Lower leg skin (tissue), 4 donors: ENCODE measurements at places on chromosomes 4 and X.
A peak's percentile ranks its signal among the peaks of the same experiment; 100 is the strongest.

DNA sequence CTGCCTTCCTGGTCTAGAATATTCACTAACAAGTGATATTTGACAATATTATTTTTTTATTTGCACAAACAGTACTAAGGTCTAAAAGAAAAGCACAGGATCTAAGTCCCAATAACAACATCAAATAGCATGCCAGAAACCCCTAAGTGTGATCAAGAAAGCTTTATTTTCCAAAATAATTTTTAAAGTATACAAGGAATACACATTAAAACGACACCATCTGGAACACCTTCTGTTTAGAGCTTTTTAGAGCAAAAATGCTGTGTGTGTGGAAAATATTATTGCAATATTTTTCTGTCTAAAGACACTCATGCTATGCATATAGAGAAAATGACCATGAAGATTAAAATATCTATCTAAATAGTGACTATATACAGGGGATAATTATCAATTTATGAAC lies 103.1 kb downstream of the ARAP2 start:
- DNase-seq: no peak

DNA sequence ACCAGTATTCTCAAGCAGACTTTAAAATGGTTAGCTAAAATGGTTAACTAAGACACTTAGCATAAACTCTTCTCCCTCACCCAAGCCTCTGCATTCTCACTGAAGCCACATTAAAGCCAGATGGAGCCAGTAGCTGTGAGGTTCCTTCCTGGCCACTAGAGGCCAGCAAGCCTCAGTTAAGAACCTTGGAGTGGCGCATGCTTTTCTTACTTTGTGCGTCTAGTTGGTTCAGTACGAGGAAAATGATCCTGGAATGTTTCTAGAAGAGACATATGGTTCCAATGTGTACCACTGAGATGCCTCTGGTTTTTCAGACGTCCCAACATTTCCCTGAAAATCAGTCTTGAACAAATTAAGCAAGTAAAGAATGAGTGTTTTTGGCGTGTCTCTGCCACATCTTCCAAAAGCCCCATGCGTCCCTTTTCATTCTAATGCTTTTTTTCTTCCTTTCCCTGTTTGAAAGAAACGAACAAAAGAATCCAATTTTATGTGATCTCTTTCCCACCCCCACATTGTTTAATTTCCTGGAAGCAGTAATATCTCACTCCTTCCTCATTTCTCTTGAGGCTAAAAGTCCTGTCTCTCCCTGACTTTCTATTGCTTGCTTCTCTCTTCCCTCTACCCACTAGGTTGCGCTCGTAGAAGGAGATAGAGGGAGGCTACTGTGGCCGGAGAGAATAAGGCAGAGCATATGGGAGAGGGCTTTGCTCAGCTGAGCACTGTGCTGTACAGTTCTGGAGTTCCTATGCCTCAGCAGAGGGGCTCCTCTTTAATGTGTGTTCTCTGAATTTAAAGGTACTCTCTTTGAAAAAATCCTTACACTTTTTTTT lies 82.9 kb upstream of the TAB3 start:
- no peak for DNase-seq

DNA sequence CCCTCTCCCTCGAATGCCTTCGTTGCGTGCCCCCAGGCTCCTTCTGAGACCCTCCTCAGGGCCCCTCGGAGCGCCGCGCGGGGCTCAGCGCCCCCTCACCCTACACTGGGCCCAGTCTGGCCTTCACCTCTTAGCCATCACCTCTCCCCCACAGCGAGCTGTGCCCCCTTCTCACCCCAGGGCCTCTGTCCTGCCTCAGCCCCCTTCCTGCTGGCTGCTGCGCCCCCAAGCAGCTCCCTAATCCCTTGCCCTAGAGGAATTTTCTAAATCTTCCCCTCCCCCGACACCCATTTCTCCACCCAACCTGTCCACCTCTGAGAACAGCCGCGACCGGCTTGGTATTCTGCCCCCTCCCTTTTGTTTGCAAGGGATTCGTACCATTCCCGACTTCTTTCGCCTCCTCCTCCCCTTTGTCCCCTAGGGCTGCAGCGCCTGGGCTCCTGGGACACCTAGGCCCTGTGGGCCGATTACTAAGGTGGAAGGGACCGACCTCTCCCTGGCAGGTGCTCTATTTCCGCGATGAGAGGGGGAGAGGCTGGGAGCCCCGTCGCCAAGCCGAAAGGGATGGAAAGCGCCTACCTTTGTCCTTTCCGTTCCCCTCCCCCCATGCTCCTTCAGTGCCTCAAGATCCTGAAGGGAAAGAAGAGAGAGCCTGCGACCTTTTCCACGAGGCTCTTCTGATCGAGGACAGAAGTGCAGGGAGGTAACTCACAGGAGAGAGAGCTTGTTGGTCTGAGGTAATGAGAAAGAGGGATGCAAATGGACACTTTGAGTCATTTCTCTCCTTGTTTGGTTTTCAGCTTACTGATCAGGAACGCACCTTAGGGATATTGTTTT lies 10.9 kb downstream of the DLG3 start:
- no peak for DNase-seq

- DNase-seq: no peak
Measured at GRCh38 chr4:47891928-47892327, 22.5 kb downstream of the NFXL1 start.

GRCh38 chr4:25970226-25970675 lies 56.2 kb downstream of the SMIM20 start:
- no peak for DNase-seq

DNA sequence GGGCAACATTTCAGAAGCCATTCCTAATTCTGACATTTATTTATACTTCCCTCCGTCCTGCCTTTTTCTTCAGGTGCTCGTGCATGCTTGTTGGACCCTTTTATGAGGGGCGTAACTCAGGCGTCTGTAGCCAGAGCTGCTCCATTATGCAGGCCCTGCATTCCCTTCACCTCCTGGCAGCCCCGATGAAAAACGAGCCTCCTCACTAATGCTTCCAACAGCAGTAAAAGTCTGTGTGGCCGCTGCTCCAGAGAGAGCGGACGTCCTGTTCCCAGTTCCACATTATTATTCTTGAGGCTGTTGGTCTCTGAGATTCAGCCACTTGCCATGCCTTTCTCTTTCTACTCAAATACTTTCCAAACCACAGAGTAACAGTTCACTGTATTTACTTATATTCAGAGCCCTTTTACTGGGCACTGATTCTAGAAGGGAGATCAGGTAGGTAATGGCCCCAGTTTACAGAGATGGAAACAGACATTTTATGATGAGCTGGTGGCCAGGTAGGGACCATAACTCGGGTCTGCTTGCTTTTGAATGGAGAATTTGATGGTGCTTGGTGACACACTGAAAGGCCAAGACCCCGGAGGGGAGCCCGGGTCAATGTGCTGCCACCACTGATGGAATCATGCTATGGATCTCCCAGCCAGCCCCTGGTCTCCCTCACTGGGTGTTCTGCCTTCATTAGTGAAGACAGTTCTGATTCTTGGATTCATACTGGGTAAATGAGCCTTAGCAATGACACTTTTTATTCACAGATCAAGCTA lies 101.0 kb downstream of the GATB start:
- no peak for DNase-seq

DNA sequence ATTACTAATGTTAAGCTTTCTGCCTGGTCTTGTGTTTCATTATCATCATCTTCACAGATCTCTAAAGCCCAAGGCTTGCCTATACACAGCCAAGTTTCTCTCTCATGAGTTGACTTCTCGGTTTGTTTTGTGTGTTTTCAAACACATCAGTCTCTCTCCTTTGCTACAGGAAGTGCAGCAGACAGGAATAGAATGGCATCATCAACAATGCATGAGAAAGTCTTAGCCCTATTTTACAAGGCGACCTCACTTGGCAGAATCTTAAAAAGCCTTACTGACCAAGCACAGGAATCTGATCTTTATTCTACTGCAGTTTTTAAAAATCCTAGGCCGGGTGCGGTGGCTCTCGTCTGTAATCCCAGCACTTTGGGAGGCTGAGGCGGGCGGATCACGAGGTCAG lies 36.8 kb downstream of the CC2D2A start:
- no peak for DNase-seq

DNA sequence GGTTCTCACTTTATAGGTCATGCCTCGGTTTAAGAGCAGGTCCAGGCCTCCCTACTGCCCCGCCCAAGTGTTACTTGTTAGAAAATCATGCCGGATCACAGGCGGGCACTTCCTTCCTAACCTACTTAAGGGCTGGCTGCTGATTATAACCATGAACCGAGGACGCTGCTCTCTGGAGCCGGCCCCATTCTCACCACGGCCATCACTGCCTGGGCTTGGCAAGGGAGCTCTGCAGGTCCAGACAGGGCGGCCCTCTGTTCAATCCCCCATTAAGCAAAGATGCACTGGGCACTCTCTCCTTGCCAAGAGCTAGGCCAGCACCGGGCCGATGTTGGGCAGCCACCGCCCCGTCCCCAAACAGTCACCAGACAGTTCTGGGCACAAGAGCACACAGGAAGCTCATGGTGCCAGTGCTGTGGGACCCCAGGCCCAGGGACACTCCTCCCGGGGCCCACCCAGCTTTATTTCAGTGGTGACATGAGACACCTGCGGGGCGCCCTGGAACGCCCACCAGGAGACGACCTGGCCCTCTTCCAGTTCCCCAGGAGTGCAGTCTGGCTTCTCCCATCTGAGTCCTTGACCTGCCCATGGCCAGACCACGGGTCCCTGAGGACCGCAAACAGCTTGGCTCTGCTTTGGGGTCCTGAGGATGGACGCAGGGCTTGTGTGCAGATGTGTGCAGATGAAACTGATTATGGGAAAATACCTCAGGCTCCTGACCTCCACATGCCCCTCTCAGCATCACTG lies 44.0 kb downstream of the ABLIM2 start:
- no peak for DNase-seq

DNA sequence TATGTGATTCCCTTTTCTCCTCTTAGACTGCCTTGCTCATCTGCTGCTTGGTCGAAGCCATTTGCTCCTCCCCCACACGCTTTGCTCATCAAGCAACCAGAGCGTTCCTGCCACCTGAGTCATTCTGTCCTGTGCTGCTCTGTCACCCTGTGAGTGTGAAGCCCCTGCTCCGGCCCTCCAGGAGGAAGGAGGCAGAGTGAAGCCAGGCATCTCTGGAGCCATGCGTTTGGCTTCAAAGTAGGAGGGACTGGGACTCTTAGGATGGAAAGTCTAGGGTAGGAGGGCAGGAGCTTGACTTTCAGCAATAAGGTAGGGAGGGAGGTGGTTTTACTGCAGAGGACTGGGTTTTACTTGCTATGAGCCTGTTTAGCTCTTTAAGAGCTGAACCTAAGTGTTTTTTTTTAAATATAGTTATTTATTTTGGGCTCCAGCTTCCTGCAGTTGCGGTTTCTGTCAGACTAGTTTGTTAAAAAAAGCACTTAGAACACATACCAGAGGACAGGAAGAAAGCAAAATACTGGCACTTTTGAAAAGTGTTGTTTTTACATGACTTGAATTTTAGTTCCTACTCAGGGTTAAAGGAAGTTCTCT lies 63.6 kb downstream of the SPINK2 start:
- no peak for DNase-seq

- no peak for DNase-seq
Measured at GRCh38 chr4:173318648-173319211, 15.4 kb downstream of the HMGB2 start.

DNA sequence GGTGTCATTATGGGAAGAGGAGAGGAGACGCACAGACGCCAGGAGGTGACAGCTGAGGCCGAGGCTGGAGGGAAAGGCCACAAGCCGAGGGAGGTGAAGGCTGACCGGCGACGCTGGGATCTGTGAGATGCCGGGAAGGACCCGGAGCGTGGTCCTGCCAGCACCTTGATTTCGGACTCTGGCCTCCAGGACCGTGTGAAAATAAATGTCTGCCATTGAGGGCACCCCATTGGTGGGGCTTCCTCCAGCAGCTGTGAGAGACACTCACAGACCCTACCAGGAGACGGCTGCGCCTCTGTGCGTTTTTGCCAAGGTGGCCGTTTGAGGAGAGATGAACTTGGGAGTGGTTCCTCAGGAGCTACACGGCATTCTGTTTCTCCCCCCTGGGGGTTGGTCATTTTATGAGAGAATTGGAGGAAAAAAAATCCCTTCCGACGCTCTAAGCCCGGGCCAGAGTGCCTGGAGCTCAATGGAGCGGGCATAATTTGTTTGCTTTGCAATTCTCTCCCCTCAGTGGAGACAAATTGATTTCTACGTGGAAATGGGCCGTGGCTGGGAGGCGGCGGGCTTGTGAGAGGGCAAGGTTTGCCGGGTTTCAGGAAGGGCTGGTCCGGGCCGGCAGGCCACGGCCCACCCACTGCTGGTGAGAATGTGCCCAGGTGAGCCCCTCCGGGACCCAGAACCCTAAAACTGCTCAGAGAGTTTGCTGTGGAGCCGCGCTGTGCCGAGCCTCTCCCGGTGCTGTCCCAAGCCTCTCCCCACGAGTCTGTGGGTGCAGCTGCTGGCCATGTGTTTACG lies 53.9 kb downstream of the CPZ start:
- peak; percentile 68 for DNase-seq

DNA sequence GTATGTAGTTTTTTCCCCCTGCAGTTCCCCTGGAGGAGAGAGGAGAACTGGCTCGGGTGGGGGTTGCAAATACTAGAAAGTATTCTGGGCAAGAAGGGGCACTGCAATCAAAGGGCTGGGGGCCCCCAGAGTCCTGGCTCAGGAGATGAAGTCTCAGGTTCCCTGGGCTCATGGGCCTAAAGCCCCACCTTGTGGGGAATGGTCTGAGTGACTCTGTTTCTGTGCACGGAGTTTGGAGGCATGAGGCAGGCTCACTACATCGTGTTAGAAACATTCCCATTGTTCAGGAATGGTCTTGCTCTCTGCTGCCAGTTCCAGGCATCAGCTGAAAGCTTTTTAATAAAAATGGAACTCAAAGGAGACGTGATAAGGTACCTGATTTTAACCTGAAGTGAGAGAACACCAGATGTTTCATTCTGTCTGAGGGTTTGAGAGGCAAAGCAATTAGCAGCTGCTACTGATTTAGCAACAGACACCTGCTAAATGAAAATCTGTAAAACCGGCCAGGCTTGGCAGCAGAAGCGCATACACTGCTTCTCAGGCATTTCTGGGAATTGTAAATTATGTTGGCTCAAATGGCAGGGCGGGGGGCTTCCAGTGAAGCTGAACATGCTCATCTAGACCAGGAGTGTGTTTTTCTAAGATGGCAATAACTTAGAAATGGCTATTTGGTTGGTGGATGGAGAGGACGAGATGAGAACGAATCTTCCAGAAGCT lies 122.7 kb downstream of the TMEM164 start:
- DNase-seq: no peak

GRCh38 chrX:10576777-10577447 lies 43.5 kb downstream of the MID1 start:
- DNase-seq: no peak

GRCh38 chrX:38558686-38559085 lies 2.7 kb upstream of the TSPAN7 start:
- DNase-seq: no peak

DNA sequence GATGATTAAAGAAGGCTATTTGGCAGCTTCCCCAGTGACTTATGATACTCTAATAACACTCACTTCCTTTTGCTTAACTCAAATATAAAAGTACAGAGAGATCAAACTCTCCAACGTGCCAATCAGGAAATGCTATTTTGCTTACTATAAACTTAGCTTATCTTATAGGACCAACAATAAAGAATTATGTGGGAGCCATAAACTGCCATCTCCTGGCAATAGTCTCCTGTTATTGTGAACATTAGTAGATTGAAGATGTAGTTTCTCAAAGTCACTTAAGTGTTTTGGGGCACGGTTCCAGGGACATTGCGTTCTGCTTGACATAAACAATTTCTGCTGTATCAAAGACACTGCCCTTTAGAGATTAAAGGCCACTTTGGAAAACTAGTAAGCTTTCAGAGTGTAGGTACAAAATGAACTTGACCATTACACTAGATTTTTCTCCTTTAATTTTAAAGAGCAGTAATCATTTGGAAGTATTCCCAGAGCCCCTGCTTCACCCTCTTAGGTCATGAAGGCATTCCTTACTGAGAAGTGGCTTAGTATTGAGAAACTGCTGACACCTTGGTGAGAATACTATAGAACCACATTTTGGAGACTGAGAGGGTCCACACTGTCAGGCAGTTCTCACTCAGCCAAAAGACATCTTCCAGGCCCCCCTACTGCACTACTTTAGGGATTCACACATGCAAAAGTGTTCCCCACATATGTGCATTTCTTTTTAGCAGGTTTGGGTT lies 51.9 kb downstream of the MAOA start:
- peak; percentile 79 for DNase-seq
